Cardiac fibroblast (primary cell): ENCODE measurements at places on chromosomes 6 and 20.

- DNase-seq, result no peak
Observed at GRCh38 chr6:163695414-163695864, 280.9 kb downstream of the QKI start.

DNA sequence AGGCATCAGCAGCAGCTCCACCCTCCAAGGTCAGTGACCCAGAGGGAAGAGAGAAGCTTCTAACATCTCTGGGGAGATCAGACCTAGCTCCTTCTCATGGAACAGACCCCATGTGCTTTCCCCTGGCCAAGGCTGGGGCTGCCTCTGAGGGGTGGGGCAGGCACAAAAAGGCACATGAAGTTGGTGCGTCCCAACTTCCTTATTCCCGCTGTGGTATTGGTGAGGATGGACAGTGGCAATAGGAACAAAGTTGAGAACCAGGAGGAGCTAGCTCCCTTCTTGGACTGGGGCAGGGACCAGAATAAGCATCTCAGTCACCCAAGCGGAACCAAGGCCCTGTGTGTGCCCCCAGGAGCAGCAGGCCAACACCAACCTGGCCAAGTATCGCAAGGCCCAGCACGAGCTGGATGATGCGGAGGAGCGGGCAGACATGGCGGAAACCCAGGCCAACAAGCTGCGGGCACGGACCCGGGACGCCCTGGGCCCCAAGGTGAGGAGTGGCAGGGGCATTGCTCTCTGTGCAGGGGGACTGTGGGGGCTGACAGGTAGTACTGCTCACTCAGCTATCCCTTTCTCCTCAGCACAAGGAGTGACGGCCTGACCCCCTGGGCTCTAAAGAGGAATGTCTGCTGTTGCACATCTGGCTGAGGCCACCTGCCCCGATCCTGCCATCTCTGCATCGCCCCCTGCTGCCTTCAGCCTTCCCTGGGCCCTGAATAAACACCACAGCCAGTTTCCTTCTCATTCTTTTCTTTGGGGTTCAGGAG lies 46.1 kb downstream of the MYH7B start:
- no peak for DNase-seq

DNA sequence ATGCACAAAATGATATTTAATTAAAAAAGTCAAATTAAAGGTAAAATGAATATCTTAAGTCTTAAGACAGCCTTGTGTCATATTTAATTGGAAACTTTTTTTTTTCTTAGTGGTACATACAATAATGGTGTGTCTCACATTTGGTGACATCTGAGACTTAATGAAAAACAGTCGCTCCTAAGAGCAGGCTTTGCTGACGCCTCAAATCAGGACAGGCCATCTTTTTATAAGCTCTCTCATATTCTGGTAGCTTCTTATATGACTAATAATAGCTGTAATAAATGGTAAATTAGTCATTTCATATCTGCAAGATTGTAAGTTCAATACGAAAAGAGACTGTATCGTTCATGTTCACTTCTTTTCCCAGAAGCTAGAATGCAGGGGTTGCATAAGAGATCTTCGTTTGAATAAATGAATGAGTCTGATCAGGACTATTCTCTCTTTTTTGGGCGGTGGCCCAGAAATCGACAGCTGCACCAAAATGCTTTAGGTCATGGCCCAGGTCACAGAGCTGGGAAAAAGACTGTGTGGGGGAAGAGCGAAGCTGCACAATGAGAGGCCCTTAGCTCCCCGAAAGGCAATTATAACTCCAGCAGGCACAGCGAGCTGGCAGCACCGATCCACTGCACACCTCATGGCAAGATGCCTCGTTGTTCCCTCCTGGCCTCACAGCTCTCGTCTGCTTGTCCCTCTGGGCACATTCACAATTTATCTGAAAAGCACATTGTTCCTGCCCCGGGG lies 69.4 kb downstream of the NRN1 start:
- DNase-seq, result no peak

- no peak for DNase-seq
Observed at GRCh38 chr20:60242836-60243505, 284.7 kb downstream of the CDH26 start.

DNA sequence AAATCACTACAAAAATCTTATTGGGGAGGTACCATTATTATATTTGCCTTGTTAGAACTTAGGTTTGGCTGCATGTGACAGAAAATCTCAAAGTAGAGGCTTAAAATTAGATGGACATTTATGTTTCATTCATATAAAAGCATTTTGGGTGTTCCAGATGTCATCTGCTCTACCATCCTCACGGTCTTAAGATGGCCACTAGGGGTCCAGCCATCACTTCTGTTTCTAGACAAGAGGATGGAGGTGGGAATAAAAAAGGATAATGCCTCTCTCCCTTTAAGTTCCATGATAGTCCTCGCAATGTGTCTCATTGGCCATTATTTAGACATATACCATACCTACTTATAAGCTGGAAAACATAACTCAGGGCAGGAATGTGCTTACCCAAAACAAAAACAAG lies 929.5 kb downstream of the KIF16B start:
- peak; percentile 26 for DNase-seq

DNA sequence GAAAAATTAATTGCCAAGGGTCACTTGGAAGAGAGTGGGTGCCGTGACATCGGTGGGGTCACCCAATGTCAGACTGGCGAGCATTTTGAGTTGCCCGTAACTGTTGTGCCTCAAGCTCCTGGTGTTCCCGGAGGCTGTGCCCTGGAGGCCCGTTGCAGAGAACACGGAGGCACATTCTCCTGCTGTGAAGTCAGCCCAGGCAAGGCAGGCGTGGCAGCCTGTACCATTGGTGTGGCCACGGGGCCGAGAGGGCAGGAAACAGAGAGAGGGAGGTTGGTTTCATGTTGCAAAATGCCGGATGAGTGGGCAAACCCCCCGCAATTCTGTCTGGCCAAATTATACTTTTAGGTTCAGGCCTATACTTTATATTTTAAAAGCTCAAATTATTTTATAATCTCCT lies 81.2 kb downstream of the THBS2 start:
- DNase-seq, result peak; percentile 95

DNA sequence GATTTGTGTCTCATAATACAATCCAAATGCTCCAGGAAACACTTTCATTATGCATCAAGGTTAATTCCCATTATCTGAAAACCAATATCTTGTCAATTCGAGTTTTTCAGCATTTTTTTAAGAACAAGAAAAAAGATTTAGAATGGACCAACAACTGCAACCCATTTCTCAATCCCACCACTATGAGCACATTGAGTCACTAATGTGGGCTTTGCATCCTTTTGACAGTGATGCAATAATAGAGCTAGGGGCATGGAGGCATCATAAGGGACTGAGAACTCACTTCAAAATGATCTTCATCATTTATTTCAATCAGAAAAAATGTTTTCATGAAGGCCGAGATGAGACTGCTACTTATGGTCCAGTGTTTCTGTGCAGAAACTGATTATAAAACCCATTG lies 74.8 kb upstream of the DEFB112 start:
- DNase-seq, result no peak

DNA sequence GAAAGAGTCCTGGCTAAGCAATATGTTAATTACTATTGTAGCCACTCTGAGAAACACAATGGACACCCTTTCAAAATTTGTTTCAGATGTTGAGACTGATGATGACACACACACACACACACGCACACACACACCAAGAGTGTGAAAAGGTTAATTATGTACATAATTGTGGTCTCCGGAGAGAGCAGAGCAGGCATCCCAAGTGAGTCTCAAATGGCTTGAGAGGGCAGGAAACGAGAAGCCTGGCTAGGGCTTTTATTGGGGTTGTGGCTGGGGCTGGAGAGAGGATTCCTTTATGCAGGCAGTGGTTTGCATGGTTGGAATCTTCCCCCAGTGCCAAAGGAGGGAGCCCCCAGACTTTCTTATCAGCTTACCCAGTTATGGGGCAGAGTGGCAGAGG lies 38.2 kb upstream of the NKX2-4 start:
- DNase-seq, result no peak

DNA sequence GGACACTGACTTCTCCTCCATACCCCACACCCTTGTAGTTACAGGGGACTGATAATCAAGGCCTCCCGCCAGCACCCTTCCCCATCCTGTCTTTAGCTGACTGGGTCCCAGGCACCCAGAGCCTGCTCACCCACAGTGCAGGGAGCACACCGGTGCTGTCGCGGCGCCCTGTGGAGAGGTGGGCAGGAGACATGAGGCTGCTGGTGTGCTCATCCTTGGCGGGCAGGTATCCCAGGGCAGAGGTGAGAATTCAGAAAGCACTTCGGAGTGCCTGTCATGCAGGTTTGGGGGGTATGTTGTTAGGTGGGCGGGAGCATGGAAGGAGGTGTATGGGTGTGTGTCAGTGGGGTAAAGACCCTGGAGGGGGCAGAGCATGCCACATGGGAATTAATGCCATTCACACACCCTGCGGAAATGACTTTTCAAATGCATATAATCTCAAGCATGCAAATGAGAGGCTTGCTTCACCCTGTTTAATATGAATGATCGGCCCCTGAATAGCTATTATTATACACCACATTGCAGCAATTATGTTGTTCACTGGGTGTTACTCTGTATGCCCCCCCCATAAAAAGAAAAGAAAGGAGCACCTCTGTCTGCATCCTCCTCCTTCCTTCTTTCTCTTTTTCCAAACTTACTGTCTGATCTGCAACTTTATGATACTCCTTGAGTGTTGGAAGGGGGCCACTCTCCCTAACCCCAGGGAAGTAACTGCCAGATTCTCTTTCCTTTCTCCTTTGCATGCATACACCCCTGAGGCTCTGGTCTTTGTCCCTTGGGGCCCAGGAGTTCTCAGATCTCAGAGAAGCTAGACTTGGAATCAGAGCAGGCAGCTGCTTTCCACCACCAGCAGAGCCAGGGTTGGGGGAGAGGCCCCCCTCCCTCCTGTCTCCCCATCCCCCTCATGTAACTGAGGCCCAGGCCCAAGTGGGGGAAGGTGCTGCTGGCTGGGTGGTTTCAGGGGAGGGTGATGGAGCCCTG lies 16.0 kb downstream of the FOXP4 start:
- no peak for DNase-seq

DNA sequence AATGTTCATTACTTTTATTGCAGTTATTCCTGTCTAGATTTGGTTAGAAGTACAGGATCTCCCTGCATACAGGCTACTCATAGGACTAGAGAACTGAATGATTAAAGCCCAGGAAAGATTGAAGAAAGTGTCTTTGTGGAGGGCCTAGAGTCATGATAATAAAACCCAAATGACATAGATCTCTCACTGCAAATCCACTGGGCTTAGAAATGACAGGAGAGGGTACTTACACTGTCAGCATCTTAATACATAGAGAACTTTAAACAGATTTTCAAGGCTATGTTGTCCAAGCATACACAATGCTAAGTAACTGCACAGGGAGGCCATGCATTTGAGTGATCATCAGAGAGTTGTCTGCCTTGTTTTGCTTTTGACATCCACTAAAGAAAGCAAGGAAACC lies 383.8 kb upstream of the MAP3K7 start:
- no peak for DNase-seq

DNA sequence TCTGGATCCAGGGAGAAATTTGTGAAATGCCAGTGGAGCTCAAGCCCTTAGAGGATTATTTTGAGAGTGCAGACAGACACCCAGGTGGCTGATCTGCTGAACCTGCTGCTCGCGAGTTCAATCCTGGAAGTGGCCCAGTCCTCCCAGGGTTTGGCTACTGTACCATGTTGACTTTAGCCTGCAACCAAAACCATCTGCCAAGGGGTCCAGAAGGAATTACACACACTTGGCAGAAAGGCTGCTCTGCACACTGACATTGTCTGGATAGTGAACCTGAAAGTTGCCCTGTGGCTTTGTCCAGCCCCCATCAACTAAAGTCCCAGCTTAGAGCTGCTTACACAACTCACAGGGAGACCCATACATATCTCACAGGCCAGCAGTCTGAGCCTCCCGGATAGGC lies 21.6 kb upstream of the PI3 start:
- DNase-seq, result no peak

- no peak for DNase-seq
Observed at GRCh38 chr20:1296117-1296610, 30.1 kb downstream of the SNPH start.

- no peak for DNase-seq
Observed at GRCh38 chr6:119610265-119610664, 260.7 kb upstream of the MAN1A1 start.

DNA sequence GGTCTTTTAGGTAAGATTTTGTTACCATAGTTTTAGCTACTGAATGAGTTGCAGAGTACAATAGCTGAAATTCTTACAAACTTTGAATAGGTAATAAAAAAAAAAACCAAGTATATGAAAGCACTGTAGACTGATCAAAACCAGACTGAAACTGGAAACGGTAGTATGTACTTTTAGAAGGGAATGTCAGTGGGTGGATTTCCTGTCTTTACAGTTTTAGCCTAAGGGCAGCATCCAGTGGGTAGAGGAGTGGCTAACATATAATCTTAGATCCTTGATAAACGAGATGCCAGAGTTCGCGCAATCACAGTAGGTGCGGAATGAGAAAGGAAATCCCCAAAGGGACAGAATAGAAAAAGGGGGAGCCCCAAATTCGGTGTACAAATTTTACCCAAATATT lies 385.9 kb upstream of the RUNX2 start:
- DNase-seq, result no peak

DNA sequence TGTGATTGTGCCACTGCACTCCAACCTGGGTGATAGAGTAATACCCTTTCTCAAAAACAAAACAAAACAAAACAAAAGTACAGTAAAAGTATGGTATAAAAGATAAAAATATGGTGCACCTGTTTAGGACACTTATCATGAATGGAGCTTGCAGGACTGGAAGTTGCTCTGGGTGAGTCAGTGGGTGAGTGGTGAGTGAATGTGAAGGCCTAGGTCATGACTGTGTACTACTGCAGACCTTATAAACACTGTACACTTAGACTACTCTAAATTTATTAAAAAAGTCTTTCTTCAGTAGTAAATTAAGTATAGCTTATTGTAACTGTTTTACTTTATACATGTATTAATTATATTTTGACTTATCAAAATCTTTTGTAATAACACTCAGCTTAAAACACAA lies 46.0 kb downstream of the ZFP64 start:
- no peak for DNase-seq

GRCh38 chr6:82073484-82073883 lies 174.1 kb downstream of the IBTK start:
- no peak for DNase-seq

GRCh38 chr6:166584853-166585429 lies 1.5 kb downstream of the RAMACL start:
- DNase-seq, result no peak

GRCh38 chr6:1287103-1287591 lies 24.8 kb upstream of the FOXQ1 start:
- peak; percentile 59 for DNase-seq

- no peak for DNase-seq
Observed at GRCh38 chr6:90297867-90298381, 1.3 kb upstream of the BACH2 start.

- peak; percentile 92 for DNase-seq
Observed at GRCh38 chr6:72649032-72649984, 27.4 kb downstream of the KCNQ5 start.

- DNase-seq, result peak; percentile 34
Observed at GRCh38 chr6:53796791-53797190, 2.0 kb downstream of the LRRC1 start.

- no peak for DNase-seq
Observed at GRCh38 chr6:156281266-156281665, 495.9 kb upstream of the ARID1B start.
